ENCODE measurements at places on chromosomes 3 and 15.

- DNase-seq, result no peak
These were observed 3.4 kb upstream of the CLN6 start for GRCh38 chr15:68232937-68233336.

- DNase-seq, result no peak
These were observed 66.4 kb downstream of the ECT2 start for GRCh38 chr3:172816968-172817367.

DNA sequence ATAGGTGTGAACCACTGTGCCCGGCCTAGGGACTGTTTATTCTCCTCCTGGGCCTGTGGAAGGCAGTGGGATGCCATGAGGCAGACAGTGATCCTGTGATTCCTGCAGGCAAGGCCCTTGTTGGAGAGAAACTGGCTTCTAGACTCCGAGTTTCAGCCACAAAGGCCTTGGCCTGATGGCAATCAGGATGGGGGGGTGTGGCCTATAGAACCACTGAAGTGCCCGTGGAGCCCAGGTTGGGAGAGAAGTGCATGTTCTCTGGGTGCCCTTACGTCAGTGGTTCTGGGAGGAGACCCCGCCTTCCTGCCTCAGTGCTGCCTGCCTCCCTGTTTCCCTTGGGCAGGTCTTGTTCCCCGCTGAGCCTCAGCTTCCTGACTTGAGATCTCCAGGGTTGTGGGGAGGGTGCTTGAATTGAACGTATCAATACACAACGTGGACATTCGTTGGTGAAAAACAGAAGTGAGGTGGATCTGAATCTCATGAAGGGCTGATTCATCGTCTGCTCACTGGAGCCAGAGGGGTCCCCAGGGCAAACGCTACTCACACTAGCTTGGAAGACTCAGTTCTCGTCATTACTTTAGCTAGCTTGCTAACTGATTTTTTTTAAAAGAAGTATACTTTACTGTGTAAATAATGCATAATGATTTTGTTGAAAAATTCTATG is 31.8 kb downstream of the IRAK2 start:
- DNase-seq, result no peak

GRCh38 chr15:34603095-34603494 is 19.6 kb upstream of the GOLGA8B start:
- no peak for DNase-seq

GRCh38 chr3:124793054-124793739 is 62.9 kb downstream of the UMPS start:
- DNase-seq, result no peak

- no peak for DNase-seq
These were observed 353 bp downstream of the ATG3 start for GRCh38 chr3:112561484-112561733.

DNA sequence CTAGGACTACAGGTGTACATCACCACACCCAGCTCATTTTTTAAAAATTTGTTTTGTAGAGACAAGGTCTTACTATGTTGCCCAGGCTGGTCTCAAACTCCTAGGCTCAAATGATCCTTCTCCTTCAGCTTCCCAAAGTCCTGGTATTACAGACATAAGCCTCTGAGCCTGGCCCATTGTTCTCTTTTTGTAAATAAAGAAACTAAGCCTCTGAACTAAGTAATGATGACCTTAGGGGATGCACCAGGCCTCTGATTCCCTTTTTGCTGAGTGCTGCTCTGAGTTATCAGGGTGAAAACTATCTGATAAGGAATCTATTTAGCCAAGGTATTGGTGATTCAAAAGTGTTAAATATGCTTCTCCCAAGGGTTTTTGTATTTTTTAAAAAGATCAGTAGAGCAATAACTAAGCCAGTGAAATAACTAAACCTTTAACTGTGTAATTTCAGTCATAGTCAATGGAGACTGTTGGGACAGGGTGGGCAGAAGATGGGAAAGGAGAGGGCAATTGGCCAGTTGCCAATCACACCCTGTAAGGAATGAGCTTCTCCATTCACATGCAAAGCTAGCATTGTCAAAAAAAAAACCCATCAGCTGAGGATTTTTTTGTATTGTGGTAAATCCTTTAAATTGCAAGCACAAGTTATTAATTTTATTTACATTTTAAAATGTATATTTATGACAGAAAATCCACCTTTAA is 194.8 kb upstream of the PFN2 start:
- no peak for DNase-seq

- no peak for DNase-seq
These were observed 8.3 kb upstream of the TIPARP start for GRCh38 chr3:156666073-156666472.

DNA sequence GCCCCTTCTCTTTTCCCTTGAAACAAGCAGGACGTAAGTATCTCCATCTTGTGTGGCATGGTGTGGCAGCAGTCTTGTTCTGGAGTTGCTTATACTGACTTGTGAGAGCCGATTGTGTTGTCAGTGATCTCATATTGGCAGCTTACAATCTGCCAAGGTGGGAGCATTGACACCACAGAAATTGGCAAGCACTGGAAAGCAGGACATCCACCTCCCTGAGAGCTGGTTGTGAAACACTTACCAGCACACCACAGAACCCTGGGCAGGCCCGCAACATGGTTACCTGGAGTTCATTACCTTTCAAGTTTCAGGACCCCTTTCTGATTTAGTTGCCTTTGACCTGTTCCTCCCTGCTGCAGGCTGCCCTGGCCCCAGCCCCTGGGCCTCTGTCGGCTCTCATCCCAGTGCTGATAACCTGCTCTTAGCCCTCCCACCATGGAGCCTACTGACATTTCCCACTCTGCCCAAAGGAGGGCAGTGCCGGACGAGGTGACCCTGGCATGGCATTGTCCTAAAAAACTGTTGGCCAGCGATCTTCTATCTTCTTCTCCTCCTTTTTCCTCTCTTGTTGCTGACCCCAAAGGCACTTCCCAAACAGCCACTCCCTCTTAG is 10.6 kb upstream of the ATP2B2 start:
- DNase-seq, result no peak

GRCh38 chr3:32420126-32421038 is 28.7 kb downstream of the CMTM7 start:
- DNase-seq, result no peak

- no peak for DNase-seq
These were observed 400.8 kb upstream of the THBS1 start for GRCh38 chr15:39180030-39180429.

DNA sequence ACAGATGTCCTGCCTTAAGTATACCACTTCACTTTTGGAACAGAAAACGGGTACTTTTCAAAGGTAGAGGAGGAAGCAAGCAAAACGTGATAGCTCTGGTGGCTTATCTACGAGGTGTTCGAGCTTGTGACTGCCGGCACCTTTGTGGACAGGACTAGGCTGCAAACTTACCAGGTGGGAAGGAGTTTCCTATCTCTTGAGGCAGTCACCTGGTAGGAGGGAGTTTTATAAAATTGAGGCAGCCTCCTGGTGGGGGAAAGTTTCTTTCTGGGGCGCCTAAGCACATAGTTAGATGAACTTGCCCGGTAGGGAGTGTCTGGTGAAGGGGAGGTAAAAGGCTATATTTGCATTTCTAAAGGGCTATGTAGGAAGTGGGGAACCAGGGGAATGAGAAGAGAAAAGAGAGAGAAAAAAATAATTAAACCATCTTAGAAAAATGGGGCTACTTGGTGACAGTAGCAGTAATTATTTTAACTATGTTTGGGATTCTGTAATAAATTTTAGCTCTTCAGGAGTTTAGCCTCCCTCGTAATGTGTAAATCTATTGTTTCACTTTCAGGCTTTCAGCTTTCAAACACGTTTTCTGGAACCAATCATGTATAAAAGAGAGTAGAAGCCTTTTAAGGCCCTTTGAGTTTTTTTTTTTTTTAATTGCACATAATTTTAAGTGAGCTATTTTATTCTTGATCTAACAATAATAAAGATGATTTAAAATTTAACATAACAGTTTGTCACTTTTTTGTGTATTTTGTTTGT is 131.0 kb downstream of the IL5RA start:
- DNase-seq, result no peak

DNA sequence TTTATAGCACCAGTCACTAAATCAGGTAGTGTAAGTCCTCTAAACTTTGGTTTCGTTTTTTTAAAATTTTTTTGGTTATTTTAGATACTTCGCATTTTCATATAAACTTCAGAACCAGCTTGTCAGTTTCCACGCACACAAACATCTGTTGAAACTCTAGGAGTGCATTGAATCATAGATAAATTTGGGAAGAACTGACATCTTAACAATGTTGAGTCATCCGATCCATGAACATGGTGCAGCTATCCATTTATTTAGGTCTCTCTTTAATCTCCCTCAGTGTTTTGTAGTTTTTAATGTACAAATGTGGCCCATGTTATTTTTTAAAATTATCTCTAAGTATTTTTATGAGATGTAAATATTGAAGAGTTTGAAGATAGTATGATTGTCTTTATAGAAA is 17.7 kb downstream of the TICRR start:
- no peak for DNase-seq

DNA sequence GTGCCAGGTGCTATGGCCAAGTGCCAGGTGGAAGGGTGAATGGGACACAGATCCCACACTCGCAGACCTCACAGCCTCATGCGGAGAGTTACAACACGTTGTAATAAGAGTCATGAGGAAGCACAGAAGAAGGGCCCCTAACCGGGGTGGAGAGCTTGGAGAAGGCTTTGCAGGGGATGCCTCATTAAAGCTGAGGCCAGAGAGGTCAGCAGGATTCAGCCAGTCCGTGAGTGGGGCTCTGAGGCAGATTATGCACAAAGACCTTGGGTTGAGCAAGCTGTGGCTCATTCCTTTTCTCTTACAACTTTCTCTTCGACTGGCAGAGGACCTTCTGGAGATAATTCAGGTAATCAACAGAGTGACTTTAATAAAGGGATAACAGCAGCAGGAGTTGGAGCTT is 65.3 kb upstream of the SNRK start:
- no peak for DNase-seq

DNA sequence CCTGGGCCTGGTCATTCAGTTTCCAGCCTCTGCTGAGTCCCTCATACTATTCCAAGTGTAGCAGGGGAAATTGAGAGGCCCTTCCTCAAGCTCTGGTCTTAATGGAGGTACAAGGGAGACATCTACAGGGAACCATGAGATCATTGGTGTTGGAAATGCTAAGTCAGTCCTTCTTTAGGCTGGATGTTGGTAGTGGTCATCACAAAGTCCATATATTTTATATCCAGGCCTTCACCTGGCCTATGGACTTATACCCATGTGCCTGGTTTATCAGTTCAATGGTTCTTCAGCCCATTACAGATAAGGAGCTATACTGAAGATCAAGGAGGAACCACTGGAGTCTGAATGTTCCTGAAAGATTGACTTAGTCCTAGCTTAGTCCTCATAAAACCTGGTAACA is 135.0 kb downstream of the STAG1 start:
- no peak for DNase-seq

DNA sequence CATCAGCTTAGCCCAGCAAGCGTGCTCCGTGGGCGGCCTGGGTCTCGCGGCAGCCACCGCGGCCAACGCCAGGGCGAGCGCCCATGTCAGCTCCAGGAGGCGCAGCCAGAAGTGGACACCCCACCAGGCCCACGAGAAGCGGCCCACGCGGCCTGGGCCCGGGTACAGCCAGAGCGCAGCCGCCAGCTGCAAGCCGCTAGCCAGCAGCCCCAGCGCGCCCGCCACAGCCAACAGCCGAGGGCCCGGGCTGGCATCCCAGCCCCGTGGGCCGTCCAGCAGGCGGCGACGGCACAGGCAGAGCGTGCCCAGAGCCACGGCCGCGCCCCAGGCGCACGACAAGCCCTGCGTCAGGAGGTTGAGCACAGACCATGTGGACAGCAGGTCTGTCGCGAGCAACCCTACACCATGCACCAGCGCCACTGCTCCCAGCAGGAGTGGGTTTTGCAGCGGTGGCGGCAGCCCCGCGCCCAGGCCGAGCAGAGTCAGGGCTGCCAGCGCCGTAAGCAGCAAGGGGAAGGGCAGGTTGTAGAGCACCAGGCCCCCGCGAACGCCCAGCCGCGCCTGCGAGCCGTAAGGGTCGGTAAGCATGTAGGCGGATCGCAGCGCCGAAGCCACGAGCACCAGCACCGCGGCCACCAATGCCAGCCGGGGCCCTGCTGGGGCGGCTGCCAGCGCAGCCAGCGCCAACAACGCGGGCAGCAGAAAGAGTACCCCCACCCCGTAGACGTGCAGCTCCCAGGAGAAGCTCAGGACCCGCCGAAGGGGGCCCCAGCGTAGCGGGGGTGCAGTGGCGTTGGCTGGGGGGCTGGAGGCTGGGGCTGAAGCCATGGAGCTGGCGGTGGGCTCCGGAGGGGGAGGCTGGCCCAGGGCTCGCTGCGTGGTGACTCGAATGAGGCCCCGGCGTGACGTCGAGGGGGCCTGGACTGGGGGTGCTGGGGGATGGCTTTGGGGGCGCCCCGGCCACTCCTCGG is 4.9 kb downstream of the PRRT3 start:
- no peak for DNase-seq

DNA sequence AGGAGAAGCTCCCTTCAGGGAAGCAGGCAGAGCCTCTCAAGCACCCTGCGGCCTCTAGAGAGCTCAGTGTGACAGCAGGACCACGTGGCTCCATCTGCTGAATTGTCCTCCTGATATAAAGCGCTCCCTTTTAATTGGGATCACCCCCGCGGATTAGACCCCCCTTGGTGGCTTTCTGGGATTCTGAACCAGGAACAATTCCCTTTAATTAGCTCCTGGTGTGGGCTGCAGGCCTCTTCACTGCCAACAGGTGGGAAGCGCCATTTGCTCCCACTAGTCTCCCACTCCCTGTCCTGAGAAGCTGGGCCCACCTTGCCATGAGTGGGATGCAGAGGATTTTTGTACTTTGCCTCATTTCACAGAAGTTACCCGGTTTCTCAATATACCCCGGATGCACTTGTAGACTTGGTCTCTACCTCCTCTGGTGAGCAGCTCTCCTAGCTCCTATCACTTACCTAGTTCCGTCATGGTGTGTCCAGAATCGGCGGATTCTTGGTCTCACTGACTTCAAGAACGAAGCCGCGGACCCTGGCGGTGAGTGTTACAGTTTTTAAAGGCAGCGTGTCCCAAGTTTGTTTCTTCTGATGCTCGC is 592 bp downstream of the PGPEP1L start:
- DNase-seq, result no peak

DNA sequence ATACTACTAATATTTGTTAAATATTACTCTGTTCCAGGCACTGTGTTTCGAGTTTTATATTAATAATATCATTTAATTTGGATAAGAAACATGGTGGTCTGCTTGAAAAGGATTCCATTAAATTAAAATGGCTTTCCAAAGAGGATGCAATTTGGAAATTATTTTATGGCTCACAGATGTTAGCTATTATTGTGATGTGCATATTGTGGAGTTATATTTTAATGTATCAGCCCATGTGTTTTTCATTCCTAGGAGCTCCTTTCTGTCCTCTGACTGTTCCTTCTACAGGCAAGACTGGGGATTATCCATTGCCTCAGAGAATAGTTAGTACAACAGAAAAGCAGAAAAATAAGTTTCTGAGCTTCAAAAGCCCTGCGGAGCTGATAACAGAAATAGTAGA is 376.7 kb upstream of the PDZRN3 start:
- DNase-seq, result no peak

All from NCI-H187 treated with DMSO at 0.1 percent for 48 hours (cell line).